Left cardiac atrium (tissue), 4 donors: ENCODE measurements at places on chromosomes 11 and 22. TPM values are rescaled to one million over a fixed set of nuclear protein-coding genes. Genes with fewer than 3 reads are reported as not detected.

BEST1 gene
- 3.4 TPM for total RNA-seq

C11orf52 gene
- 1.6 TPM for total RNA-seq

EMID1 gene
- total RNA-seq: 0.52 TPM

SGSM1 gene
- total RNA-seq: 24.8 TPM

SDF2L1 gene
- total RNA-seq: 38.7 TPM

GRAP2 gene
- 3.8 TPM for total RNA-seq

UCP3 gene
- total RNA-seq: 1.1 TPM

CLTCL1 gene
- 20.5 TPM for total RNA-seq

DDTL gene
- 1.3 TPM for total RNA-seq

TANGO2 gene
- 80.0 TPM for total RNA-seq

LAYN gene
- total RNA-seq: 5.8 TPM

GDPD5 gene
- 17.6 TPM for total RNA-seq

WNT11 gene
- 3.4 TPM for total RNA-seq

CCDC73 gene
- total RNA-seq: not detected

DCHS1 gene
- 15.8 TPM for total RNA-seq

MS4A2 gene
- 1.7 TPM for total RNA-seq

TM7SF2 gene
- total RNA-seq: 53.2 TPM

MMP11 gene
- 5.6 TPM for total RNA-seq

ELFN2 gene
- total RNA-seq: 0.05 TPM

MUC15 gene
- not detected for total RNA-seq

P4HA3 gene
- total RNA-seq: 0.31 TPM

FADD gene
- 11.1 TPM for total RNA-seq

CDC42EP2 gene
- total RNA-seq: 28.9 TPM

SREBF2 gene
- 84.0 TPM for total RNA-seq

RASSF10 gene
- 0.15 TPM for total RNA-seq

ARHGAP20 gene
- total RNA-seq: 4.7 TPM

CCDC89 gene
- total RNA-seq: 0.39 TPM

MIAT gene
- total RNA-seq: 1.8 TPM

LDHAL6A gene
- total RNA-seq: not detected

PATL1 gene
- 21.6 TPM for total RNA-seq

PHOX2A gene
- total RNA-seq: not detected

CRYBA4 gene
- not detected for total RNA-seq

CST6 gene
- total RNA-seq: 2.6 TPM

LRRC74B gene
- total RNA-seq: not detected

PHF21B gene
- total RNA-seq: 0.71 TPM

ENTHD1 gene
- total RNA-seq: not detected

TBX1 gene
- total RNA-seq: 2.4 TPM

ABCC8 gene
- total RNA-seq: 0.99 TPM

C22orf42 gene
- not detected for total RNA-seq

SLC22A9 gene
- total RNA-seq: not detected

SH3BP1 gene
- 4.9 TPM for total RNA-seq

SEC14L6 gene
- total RNA-seq: 0.56 TPM

OR4A16 gene
- not detected for total RNA-seq

RTN4R gene
- 1.8 TPM for total RNA-seq

OTOG gene
- total RNA-seq: not detected

CASP5 gene
- total RNA-seq: 0.18 TPM

GAS2 gene
- 8.9 TPM for total RNA-seq

TRPM5 gene
- not detected for total RNA-seq

LUZP2 gene
- not detected for total RNA-seq
